ENCODE measurements at places on chromosomes 13 and 19.

DNA sequence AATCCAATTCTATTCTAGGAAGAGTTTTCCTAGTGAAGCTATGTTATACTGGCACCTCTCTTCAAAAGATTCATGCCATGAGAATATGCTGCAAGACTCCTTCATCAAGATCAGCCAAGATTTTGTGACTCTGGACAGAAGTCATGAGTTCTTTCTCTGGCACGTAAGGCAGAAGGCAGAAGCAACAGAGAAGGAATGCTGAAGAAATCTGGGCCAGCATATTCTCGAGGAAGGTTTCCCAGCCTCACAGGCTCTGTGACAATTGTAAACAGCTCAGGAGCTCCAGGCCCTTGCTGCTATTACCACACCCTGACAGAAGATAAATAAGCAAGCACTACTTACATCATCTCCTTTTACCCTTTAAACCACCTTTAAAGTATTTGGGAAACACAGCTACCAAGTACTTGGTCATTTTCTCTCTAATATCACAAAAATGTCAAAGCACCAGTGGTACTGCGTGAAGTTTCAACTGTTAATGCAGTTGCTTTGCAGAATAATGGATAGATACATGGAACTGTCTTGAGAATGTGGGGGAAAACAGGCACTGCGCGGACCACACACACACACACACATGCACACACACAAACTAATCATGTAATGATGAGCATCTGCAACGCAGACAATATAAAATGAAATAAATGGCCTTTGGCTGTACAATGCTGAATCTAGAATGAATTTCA is 55.4 kb downstream of the INTS6 start:
- no peak for DNase-seq

DNA sequence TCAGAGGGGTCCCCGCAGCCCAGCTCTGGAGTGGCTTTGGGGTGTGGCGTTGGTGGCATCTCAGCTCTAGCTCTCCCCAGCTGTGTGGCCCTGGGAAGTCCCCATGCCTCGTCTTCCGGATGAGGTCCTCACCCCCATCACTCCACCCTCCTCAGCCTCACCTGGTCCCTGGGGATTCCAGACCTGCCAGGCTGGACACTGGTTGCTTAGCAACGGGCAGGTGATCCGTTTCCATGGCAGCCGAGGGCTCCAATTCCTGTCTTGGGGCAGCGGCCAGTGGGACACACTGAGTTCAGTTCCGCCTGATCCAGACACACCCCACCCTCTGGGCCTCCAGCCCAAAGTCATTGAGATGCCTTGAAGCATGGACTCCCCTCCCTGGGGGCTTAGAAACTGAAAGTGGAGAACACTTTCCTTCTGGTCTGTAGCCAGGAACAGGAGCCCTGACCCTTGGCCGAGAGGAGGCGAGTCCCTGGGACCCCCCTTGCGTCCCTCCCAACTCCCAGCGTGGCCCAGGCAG is 7.7 kb upstream of the MISP start:
- DNase-seq, result no peak

- no peak for DNase-seq
Observed at GRCh38 chr19:28966737-28967399, 246.1 kb downstream of the UQCRFS1 start.

DNA sequence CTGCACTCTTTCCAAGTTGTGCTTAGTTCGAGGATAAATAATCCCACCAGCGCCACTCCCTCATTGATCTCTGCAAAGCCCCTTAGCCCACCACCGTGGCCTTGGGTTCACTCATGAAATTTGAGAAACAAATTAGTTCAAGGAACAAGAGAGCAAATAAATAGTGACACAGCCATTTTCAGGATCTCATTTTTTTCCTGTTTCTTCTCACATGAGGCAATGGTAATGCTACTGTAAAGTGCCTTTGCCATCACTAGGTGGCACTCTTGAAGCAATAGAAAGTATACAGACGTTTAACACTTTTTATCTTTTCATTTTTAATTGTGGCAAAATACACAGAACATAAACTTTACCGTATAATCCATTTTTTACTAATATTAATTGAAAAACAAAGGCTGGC is 76.8 kb upstream of the ZNF835 start:
- no peak for DNase-seq

DNA sequence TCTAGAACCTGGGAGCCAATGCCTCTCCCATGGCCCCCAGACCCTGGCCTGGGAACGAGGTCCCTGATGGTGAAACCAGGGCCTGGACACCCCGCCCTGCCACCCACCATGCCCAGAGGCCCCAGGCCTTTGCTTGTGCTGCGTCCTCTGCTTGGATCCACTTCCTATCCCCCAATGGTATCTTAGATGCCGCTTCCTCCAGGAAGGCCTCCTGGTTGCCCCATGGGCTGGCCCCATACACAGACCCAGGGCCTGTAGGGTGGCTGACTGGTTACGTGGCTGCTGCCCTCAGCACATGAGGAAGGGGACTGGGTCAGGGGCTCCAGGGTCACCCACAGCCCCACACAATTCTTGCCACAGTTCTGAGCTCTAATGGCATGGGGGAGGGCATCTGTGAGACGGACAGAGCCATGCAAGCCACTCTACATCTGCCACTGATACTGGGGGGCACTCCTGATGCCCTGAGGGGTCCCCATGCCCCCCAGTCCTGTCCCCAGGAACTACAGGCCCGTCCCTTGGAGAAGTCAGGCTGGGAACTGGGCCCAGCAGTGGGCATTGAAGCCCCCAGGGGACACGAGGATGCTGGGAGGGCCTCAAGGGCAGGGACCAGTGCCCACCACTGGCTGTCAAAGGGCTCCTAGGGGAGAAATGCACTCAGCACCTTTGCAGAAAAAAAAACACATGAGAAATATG is 5.0 kb downstream of the RPL36 start:
- DNase-seq, result no peak

GRCh38 chr19:11693505-11694499 is 44.9 kb downstream of the ZNF823 start:
- no peak for DNase-seq

Data from stimulated activated CD4-positive, alpha-beta T cell treated with anti-CD3 and anti-CD28 coated beads, Interleukin-1b, Interleukin-23, amount 100 ng/mL, for 1 hour (primary cell).